Skeletal muscle tissue (tissue), 5 donors: ENCODE measurements at places on chromosomes 1 and 21. TPM values are rescaled to one million over a fixed set of nuclear protein-coding genes. Genes with fewer than 3 reads are reported as not detected.

Gene S100A1
- 0.52 TPM for total RNA-seq

Gene SASS6
- total RNA-seq: 1.6 TPM

Gene GBP5
- total RNA-seq: 0.52 TPM

Gene NPR1
- total RNA-seq: 11.5 TPM

Gene SOX13
- total RNA-seq: 4.7 TPM

Gene LCE1B
- total RNA-seq: not detected

Gene IVL
- not detected for total RNA-seq
